ENCODE measurements at places on chromosomes 4 and X. TPM values are rescaled to one million over a fixed set of nuclear protein-coding genes. Genes with fewer than 3 reads are reported as not detected.

The CPZ gene
- 1.7 TPM for total RNA-seq

The CD38 gene
- under 0.01 TPM for total RNA-seq

The JCHAIN gene
- total RNA-seq, result 0.12 TPM

The MAGEA2B gene
- not detected for total RNA-seq

The VAMP7 gene
- 44.4 TPM for total RNA-seq

The CSAG1 gene
- not detected for total RNA-seq

The SRPX gene
- 65.0 TPM for total RNA-seq

The LNX1 gene
- 16.6 TPM for total RNA-seq

The XKRX gene
- total RNA-seq, result under 0.01 TPM

The MAGEB1 gene
- not detected for total RNA-seq

The MOSPD2 gene
- 38.0 TPM for total RNA-seq

The LDB2 gene
- 81.2 TPM for total RNA-seq

The TMPRSS11A gene
- total RNA-seq, result not detected

The SLC6A14 gene
- total RNA-seq, result not detected

The ARAF gene
- total RNA-seq, result 14.7 TPM

The HTT gene
- 29.2 TPM for total RNA-seq

The STK32B gene
- total RNA-seq, result 4.1 TPM

The FREM3 gene
- 0.44 TPM for total RNA-seq

The HTR2C gene
- not detected for total RNA-seq

The GLA gene
- 27.6 TPM for total RNA-seq

The UBE2D3 gene
- 261 TPM for total RNA-seq

The PF4V1 gene
- total RNA-seq, result not detected

The RAI2 gene
- total RNA-seq, result 1.6 TPM

The WNK3 gene
- total RNA-seq, result 0.26 TPM

The RRH gene
- total RNA-seq, result not detected

The N4BP2 gene
- 4.8 TPM for total RNA-seq

The KDR gene
- total RNA-seq, result 18.2 TPM

The PPBP gene
- total RNA-seq, result not detected

The SMR3B gene
- total RNA-seq, result not detected

The CYP2U1 gene
- 9.0 TPM for total RNA-seq

The DCAF12L1 gene
- not detected for total RNA-seq

The LANCL3 gene
- total RNA-seq, result 0.12 TPM

The CNGA1 gene
- total RNA-seq, result under 0.01 TPM

The GAGE12F gene
- total RNA-seq, result not detected

The DNAAF6 gene
- total RNA-seq, result not detected

The SRPK3 gene
- 0.56 TPM for total RNA-seq

The SPIN2A gene
- 0.53 TPM for total RNA-seq

The MMGT1 gene
- 11.3 TPM for total RNA-seq

The FOXR2 gene
- not detected for total RNA-seq

The TLL1 gene
- under 0.01 TPM for total RNA-seq

The MGST2 gene
- 6.7 TPM for total RNA-seq

The STAP1 gene
- not detected for total RNA-seq

The PRKG2 gene
- 0.56 TPM for total RNA-seq

The DUSP21 gene
- total RNA-seq, result not detected

The CDKN2AIP gene
- total RNA-seq, result 16.8 TPM

The TMPRSS11F gene
- total RNA-seq, result not detected

The PCYT1B gene
- 0.40 TPM for total RNA-seq

The AKAP14 gene
- not detected for total RNA-seq

Data from aortic smooth muscle cell (primary cell).